PC-3 (cell line): ENCODE measurements at places on chromosomes 1 and 21. TPM values are rescaled to one million over a fixed set of nuclear protein-coding genes. Genes with fewer than 3 reads are reported as not detected.

- no peaks in the 10 kb centered on the region for H3K4me1 ChIP-seq
- H3K4me3 ChIP-seq, result no peak overlapping the region
- peaks cover 16% of the 10 kb centered on the region; the same call in 1 of the 2 replicates for H3K27me3 ChIP-seq
- H3K27ac ChIP-seq, result no peak overlapping the region
- DNase-seq, result no peak
Observed at GRCh38 chr1:53490351-53490750, 31.2 kb downstream of the DMRTB1 start.

GRCh38 chr1:180652792-180653191 is 21.0 kb downstream of the XPR1 start:
- no peak for DNase-seq
- H3K27me3 ChIP-seq, result no peaks in the 10 kb centered on the region

DNA sequence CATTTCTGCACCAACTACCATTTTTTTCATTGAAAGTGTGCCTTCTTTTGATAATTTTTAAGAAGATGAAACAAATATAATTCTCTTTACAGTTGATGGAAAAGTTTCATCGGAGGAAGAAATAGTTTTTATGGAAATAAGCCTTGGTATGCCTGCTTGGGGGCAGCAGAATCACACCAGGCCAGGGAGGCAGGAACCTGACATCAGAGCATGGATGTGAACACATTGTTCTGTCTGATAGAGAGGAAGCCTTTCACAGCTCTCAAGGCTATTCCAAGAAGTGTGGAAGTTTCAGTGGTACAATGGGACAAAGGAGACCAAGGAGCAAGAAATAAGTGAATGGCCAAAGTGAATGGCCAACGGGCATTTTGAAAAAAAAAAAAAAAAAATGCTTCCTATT is 162.2 kb upstream of the KCNK2 start:
- no peak overlapping the region for H3K4me3 ChIP-seq
- no peak overlapping the region for H3K27ac ChIP-seq
- no peaks in the 10 kb centered on the region for H3K4me1 ChIP-seq
- H3K27me3 ChIP-seq, result no peaks in the 10 kb centered on the region
- no peak for DNase-seq

CRYBG2 gene
- total RNA-seq, result 15.3 and 16.1 TPM in 2 replicates

DNA sequence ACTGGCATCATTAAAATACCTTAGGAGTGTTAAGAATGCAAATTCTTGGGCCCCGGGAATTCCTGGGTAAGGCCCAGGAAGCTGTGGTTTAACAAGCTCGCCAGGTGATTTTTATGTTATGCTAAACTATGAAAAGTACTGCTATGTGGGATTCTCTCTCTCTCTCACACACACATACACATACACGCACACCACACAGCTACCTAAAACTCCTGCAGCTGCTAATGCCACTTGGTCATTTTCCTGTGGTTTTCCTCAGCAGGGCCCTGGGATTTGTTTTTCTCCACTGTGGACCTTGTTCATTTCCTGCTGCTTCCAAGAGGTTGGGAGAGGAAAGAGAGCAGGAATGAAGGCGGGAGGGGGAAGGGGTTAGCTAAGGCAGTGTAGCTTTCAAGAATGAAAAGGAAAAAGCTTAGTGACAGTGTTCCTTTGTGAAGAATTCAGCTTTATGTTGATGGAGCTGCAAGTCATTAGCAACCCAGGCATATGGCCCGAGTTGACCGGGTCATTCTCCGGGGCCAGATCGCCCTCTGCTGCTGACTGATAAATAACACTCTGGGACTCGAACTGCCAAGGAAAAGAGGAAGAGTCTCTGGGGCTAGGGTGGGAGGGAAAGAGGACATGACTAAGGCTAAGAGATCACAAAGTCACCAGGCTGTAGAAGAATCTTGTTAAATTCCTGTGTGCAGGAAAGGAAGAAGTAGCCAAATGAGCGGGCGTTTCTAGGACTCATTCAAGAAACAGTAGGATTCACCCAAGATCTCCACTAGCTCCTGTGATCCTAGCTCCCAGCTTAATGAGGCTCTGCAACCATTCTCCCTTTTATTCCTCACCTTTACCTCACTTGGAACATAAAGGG is 30.5 kb upstream of the LRIG2 start:
- H3K27me3 ChIP-seq, result no peaks in the 10 kb centered on the region
- H3K27ac ChIP-seq, result peak overlapping the region; percentile 66
- DNase-seq, result peak; percentile 90

DNAJC6 gene
- total RNA-seq, result 3.0 and 7.3 TPM in 2 replicates
